ENCODE measurements at places on chromosomes 6 and 20.

DNA sequence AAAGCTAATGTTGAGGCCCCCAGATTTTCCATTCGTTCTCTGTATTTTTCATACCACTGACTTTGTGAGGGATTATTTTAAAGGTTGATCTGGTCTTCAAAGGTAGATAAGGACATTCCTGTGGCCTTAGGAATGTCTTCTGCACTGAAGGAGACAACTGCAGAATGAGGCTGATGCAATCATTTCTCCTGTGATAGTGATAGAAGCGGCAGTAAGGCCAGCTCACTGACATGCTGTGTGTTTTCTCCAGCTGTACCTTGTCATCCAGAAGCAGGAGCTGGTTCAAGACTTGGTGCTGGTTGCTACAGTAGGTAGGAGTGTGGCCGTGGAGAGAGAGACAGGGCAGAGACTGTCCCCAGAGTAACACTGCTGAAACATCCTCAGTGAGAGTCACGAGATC is 53.8 kb downstream of the DCBLD1 start:
- DNase-seq, result peak; percentile 75

- DNase-seq, result peak; percentile 84
Measured at GRCh38 chr6:80523010-80523409, 416.5 kb downstream of the BCKDHB start.

- peak; percentile 85 for DNase-seq
Measured at GRCh38 chr6:32195902-32196681, 3.6 kb upstream of the GPSM3 start.

DNA sequence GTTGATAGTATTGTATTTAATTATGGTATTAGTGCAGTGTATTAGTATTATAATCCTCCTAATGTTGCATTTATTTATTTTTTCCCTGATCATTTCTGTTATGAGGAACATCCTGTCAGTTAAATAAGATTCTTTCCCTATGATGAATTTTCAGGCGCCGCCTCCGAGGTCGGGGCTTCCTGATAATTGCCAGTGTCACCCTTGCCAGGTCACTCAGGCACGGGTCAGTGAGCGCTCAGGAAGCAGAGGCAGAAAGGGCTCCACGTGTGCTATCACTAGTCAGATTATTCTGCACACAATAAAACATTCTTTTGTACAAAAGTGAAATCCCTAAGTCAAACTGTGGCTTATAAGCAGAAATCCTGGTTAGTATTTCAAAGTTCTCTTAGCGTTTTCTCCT is 64.8 kb downstream of the TSHZ2 start:
- DNase-seq, result no peak

DNA sequence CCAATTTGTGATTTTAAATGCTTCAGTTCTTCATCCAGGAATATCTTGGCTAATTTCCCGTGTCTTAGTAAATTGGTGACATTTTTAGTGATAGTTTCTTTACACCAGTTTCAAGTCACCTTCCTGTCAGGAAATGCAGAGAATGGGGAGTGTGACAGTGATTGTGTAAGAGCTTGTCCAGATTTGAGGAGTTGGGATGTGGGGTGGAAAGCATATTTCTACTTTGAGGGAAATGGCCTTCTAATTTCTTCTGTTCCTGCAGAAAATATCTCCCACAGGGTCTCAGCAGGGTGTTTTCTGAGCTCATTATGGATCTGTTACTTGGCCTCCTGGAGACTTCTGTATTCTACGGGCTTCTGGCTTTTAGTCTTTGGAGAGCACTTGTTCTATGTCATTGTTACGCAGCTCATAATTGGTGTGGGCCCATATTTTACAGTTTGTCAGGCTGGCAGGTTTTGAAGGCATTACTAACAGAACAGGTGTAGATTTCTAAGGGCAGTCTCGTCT is 65.6 kb downstream of the TMEM200A start:
- DNase-seq, result no peak

- DNase-seq, result no peak
Measured at GRCh38 chr20:3461211-3461771, 9.5 kb upstream of the ATRN start.

- DNase-seq, result no peak
Measured at GRCh38 chr6:16286151-16286522, 47.8 kb downstream of the GMPR start.

DNA sequence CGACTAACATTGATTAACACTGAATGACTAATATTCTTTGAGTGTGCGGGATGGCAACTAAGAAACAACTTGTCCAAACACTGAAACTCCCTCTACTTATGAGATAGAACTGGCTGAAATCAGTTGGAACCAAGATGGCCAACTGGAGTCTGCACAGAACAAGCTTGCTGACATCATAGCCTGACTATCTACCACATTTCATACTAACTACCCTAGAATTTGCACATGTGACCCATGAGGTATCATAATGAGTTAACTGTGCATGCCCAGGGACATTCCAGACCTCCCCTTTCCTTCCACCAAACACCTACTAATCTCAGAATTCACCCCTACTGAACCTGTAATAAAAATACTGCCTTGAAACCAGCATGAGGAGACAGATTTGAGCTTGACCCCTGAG is 43.2 kb downstream of the PHIP start:
- DNase-seq, result peak; percentile 3

- DNase-seq, result no peak
Measured at GRCh38 chr6:136960781-136961180, 38.7 kb downstream of the SLC35D3 start.

DNA sequence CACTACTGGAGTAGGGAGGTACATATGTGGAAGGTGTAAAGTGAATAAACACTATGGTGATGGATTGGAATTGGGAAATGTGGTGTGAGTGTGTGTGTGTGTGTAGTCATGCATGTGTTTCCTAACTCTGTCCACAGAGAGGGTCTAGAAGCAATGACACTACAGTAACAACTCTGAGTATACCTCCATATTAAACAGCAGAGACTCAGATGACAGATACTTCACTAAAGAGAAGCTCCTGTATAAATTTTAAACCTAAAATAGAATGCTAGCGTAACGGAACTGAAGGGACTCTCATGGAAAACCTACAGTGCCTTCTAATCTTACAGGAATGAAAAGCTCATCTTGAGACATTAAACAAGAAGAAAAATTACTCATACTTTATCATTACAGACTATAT is 150.5 kb downstream of the SLC16A10 start:
- no peak for DNase-seq

- DNase-seq, result no peak
Measured at GRCh38 chr6:3820563-3820962, 28.6 kb upstream of the FAM50B start.

- DNase-seq, result no peak
Measured at GRCh38 chr6:3529232-3529631, 72.4 kb upstream of the SLC22A23 start.

GRCh38 chr6:108250240-108250866 is 10.5 kb downstream of the SNX3 start:
- no peak for DNase-seq

DNA sequence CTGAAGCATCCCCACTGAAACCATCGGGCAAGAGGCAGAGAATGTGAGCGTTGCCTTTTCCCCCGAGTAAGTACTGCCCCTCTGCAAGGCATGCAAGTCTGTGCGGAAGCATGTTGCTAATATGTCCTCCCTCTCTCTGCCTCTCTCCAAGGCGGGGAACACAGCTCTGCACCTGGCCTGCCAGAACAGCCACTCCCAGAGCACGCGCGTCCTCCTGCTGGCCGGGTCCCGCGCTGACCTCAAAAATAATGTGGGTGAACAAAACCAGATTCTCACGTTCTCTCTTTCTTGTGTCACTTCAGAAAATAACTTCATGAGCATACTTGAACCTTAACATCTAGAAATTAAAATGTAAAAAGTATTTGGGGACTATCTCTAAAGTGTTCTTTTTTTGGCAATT is 26.4 kb downstream of the LYRM2 start:
- DNase-seq, result no peak

GRCh38 chr20:48761023-48761785 is 66.6 kb downstream of the PREX1 start:
- no peak for DNase-seq

DNA sequence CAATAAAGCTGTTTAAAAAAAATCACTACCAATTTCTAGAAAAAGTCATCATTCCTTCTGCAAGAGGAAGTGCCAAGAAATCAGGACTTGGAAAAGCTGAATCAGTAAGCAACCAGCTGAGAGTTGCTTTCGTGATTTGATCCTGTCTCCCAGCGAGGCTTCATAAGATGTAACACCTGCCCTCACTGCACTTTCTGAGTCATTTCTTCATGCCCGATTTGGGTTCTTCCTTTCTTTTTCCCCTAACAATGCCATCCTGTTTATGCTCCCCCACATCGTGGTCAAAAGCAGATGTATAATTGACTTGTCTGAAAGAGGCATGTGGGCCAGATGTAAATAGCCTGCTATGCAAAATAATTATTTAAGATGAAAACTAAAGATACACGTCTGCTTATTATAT is 52.1 kb downstream of the RIPOR2 start:
- DNase-seq, result peak; percentile 78

- no peak for DNase-seq
Measured at GRCh38 chr6:89500611-89501010, 67.7 kb downstream of the ANKRD6 start.

- DNase-seq, result no peak
Measured at GRCh38 chr6:157673596-157673995, 149.4 kb upstream of the SNX9 start.

DNA sequence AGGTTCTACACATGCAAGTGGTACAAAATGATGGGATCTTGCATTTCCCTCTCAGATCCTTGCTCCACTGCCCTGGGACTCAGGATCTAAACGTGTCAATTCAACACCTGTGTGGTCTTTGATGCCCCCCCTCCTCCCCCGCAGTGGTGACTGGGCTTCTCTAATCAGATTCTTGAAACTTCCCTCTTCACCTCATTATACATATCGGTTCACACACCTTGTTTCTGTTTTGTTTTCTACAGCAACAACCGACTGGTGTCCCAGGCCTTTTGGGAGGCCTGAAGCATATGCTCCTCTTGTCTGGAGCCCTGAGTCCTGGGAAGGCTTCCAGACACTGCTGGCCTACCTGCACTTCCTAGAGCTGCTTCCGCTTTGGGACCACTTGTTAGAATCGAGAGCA is 20.0 kb downstream of the SAMD3 start:
- DNase-seq, result no peak

GRCh38 chr20:41748756-41749582 is 130.8 kb upstream of the CHD6 start:
- no peak for DNase-seq

DNA sequence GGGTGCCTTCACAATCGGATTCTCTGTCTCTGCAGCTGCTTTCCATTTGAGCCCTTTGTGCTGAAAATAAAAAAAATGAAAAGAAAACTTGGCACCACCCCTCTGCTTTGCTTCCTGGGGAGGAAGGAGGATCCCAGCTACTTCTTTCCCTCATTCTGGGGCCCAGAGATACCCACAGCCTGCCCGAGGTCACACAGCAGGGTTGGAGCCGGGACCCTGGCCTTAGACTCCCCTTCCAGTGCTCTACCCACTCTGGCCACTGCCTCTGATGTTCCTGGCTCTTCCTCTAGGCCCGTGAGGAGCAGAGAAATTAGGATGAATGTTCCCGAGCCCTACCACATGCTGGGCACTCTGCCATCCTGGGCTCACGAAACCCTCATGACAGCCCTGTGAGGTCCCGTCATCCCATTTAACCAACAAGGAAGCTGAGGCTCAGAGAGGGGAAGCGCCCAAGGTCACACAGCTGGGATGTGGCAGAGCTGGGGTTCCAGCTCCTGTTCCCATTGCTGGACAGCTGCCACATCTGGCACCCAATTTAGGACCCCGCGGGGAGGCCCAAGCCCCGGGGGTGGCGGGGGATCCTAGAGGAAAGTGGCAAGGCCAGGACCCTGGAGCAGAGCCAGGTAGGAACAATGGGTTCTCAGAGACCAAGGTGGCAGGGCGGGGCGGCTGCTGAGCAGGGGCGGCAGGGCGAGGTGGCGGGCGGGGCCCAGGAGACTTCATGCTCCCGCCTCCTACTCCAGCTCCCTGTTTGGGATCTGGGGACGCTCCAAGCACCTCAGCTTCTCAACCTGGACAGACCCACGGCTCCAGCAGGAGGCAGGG is 76.6 kb downstream of the CEBPB start:
- peak; percentile 46 for DNase-seq

GRCh38 chr6:140208286-140208685 is 833.8 kb upstream of the CITED2 start:
- DNase-seq, result peak; percentile 7

GRCh38 chr6:128471907-128472306 is 48.5 kb downstream of the PTPRK start:
- no peak for DNase-seq

DNA sequence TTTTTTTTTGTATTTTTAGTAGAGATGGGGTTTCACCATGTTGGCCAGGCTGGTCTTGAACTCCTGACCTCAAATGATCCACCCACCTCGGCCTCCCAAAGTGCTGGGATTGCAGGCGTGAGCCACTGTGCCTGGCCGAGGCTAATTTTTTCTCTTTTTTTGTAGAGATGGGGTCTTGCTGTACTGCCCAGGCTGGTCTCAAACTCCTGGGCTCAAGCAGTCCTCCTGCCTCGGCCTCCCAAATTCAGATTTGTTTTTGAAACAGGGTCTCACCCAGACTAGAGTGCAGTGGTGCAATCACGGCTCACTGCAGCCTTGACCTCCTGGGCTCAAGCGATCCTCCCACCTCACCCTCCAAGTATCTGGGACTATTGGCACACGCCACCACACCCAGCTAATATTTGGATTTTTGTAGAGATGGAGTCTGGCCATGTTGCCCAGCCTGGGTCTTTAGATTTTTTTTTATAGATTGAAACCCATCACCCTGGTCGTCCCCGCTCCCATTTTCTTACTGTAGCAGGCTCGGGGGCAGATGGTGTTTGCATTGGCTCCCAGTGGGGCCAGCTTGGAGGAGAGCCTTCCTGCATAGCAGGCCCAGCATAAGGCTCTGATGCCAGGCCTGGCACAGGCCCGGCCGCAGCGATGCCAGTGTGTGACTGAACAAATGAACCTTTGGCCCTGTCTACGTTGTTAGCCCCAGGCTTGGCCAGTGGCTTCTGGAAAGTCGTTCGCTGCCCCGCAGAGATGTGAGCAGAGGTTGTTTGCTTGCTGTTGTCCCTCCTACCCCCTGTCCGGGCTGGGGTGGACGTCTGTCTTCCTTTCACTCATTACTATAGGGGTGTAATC is 4.3 kb upstream of the MTG2 start:
- no peak for DNase-seq

DNA sequence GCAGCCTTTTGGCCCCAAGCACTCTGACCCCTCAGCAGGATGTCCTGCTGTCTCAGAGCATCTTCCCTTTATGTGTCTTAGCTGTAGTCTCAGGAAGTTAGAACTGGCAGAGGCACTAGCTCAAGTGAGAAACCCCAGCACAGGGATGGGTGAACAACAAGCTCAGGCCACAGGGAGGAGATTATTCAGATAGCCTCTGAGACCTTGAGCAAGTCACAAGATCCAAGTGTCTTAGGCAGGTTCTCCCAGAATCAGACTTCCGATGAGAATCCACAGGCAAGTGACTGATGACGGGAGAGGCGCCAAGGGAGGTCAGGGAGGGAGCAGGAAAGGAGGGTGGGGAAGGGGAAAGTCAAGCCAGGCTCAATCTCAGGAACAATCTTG is 13.0 kb upstream of the SYNDIG1 start:
- no peak for DNase-seq

- DNase-seq, result no peak
Measured at GRCh38 chr6:38375341-38375740, 264.4 kb downstream of the BTBD9 start.
